ENCODE measurements at places on chromosomes 4 and X.

GRCh38 chr4:7949759-7950158, 10.1 kb upstream of the AFAP1 start:
- DNase-seq = no peak

DNA sequence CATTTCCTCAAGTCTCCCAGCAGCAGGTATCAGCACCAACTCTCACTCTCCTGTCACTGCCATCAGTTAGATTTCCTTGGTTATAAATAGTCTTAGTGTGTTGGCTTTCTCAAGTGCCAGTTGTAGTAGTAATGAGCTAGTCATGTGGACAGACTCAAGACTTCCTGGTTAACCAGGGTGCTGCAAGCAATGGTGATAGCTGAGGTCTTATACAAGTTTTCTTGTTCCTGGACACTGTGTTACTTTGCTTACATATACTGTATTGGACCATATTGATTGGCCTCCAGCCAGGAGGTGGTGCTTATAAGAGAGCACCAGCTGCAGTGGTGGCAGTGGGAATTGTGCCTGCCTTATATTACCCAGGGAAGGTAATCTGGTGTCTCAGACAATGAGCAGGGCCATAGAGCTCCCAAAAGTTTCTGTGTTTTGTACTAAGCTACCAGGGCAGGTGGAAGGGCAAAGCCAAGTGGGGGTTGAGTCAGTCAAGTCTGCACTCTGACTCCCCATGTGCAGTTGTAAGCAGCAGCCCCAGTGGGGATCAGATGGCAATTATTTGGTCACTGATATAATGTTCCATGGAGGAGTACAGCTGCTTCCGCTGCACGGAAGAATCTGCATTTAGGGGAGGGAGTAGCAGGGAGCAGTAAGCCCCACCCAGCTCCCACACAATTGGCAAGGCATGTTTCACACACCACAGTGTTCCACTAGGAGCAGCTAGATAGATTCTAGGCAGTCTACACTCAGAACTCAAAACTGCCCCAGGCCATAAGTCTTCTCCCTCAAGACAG, 24.1 kb upstream of the ZDHHC15 start:
- no peak for DNase-seq

- no peak for DNase-seq
Measured at GRCh38 chr4:79759793-79760192, 313.2 kb downstream of the ANTXR2 start.

DNA sequence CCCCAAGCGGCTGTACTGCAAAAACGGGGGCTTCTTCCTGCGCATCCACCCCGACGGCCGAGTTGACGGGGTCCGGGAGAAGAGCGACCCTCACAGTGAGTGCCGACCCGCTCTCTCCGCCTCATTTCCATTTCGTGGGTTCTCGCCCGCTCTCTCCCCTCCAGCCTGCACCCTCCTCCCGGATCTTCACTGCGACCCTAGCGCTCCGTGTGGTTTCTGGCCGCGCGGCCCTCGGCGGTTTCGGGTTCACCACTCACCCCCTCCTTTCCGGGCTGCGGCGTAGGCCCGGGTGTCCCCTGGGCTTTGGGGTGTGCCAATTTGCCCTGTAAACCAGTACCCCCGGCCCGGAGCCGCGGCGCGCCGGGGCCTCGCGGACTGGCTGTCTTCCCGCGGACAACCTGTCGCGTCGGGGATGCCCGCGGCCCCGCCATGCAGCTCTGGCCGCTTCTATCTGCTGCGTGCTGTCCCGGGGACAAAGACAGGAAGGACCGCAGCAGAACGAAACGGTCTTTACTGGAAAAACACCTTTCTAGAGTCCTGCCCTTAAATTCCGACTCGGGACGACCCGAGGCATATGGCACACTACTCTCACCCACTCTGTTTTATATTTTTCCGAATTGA, 737 bp downstream of the FGF2 start:
- DNase-seq = peak; percentile 35

- no peak for DNase-seq
Measured at GRCh38 chrX:74922922-74923543, 2.2 kb downstream of the NEXMIF start.

GRCh38 chrX:54785901-54786300, 12.2 kb downstream of the ITIH6 start:
- no peak for DNase-seq

GRCh38 chrX:24268786-24269185, 45.1 kb downstream of the SUPT20HL2 start:
- DNase-seq = no peak

GRCh38 chrX:112247714-112248113, 165.1 kb upstream of the TRPC5 start:
- no peak for DNase-seq

DNA sequence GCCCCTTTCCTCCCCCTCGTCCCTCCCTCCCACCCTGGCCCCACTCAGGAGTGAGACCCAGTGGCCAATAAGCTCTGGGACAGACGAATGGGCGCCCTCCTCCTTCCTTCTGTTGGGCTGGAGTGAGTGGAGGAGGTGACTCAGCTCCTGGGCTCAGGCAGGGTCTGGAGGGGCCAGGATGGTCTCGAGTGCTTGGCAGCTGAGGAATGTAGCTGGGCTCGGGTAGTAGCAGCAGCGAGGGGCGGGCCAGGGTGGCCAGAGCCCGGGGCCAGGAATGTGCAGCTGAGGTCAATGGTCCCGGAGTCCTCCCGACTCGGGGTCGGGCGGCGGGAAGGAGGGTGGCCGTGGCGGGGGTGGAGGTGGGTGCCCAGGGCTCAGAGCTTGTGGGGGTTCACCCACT, 15.0 kb downstream of the G6PD start:
- DNase-seq = no peak

GRCh38 chr4:80461412-80461811, 125.9 kb downstream of the CFAP299 start:
- DNase-seq = no peak

DNA sequence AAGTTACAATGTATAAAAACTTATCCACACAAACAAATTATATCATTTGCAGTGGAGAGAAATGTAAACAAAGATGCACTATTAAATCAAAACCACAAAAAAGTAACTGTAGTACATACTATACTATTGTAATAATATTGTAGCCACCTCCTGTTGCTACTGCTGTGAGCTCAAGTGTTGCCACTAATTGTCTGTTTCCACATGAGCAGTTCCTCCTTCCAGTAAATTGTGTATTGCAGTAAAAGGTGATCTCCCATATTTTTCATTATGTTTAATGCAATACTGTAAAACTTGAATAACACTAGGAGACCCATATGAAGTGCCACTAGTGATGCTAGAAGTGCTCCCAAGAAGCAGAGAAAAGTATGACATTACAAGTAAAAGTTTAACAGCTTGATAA, 11.7 kb downstream of the LIN54 start:
- no peak for DNase-seq

- DNase-seq = no peak
Measured at GRCh38 chrX:49934729-49935128, 12.3 kb downstream of the CLCN5 start.

- no peak for DNase-seq
Measured at GRCh38 chr4:123843137-123843536, 446.5 kb downstream of the SPRY1 start.

DNA sequence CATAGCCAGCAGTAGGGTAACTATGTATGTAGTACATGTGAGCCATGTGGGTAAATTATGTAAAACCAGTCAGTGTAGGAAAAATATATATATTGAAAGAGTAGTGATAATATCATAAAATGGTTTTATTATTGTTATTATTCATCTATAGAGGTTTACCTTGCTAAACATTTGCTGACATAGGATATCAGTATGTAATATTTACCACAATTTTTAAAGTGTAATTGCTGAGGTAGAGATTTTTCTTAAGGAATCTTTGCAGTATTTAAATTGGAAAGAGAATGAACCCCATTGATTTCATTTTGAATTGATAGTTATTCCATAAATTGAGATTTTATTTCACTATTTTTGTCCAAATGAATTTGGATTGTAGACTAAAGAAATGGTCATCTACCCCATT, 27.1 kb downstream of the SLAIN2 start:
- no peak for DNase-seq

GRCh38 chrX:29862126-29862677, 353.2 kb upstream of the MAGEB2 start:
- no peak for DNase-seq

GRCh38 chrX:20515841-20516461, 249.2 kb upstream of the RPS6KA3 start:
- no peak for DNase-seq

GRCh38 chr4:159150396-159150795, 47.5 kb downstream of the RAPGEF2 start:
- no peak for DNase-seq

DNA sequence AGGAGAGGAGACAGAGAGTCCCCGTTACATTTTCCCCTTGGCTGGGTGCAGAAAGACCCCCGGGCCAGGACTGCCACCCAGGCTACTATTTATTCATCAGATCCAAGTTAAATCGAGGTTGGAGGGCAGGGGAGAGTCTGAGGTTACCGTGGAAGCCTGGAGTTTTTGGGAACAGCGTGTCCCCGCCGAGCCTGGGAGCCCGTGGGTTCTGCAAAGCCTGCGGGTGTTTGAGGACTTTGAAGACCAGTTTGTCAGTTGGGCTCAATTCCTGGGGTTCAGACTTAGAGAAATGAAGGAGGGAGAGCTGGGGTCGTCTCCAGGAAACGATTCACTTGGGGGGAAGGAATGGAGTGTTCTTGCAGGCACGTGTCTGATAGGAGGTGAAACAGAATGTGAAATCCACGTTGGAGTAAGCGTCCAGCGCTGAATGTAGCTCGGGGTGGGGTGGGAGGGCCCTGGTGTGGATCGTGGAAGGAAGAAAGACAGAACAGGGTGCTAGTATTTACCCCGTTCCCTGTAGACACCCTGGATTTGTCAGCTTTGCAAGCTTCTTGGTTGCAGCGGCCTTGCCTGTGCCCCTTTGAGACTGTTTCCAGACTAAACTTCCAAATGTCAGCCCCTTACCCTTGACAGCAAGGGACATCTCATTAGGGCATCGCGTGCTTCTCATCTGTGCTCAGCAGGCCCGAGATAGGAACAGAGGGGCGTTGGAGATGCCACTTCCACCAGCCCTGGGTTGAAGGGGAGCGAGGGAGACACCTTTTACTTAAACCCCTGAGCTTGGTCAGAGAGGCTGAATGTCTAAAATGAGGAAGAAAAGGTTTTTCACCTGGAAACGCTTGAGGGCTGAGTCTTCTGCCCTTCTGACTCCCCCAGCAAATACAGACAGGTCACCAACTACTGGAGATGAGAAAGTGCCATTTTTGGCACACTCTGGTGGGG, 2.7 kb downstream of the SHOX start:
- DNase-seq = no peak

DNA sequence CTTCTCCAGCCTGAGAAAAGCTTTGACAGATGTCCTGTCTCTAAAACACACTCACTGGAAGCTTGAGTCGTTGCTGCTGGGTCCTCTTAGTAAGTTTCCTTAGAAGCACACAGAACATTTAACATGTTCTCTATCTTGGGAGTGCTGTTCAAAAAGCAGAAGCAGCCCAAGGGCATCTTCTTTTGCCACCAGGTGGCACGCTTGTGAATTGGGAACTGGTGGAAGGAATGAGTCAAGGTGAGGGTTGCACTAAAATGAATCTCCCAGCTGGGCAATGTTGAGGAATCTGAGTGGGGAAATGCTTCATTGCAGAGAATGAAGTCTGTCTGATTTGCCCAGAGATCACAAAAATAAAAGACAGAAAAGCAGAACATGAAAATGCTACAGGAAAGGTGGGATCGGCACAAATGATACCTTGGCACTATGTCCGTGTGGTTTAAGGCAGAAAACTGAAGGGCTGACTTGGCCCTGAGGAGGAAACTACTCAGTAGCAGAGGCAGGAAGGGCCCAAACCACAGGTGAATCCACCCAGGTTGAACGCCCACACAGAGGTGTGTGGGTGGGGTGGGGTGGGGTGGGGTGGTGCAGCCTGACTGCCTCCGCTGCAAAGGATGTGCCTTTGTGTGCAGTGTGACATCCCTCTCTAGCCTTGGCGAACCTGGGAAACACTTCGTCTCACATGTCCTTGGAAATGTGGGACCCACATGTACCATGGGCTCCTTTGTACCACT, 26.0 kb downstream of the KIT start:
- peak; percentile 50 for DNase-seq

GRCh38 chr4:14177987-14178386, 550.5 kb upstream of the BOD1L1 start:
- DNase-seq = no peak

DNA sequence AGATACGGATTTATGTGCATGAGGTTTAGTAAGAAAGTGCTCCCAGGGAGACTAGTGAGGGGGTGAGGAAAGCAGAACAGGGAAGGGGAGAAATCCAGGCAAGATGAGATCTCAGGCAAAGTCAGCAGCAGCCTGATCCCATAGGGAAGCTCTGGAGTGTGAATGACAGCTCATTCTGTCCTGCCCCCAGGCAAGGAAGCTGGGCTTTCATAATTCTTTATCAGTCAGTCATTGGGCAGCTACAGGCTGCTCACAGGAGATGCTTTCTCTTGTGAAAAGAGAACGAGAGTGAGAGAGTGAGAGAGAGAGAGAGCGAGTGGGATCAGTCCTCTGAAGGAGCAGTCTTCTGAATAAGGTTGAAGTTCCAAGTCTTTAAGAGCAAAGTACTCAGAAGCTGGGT, 48.1 kb downstream of the SRPX start:
- DNase-seq = no peak

DNA sequence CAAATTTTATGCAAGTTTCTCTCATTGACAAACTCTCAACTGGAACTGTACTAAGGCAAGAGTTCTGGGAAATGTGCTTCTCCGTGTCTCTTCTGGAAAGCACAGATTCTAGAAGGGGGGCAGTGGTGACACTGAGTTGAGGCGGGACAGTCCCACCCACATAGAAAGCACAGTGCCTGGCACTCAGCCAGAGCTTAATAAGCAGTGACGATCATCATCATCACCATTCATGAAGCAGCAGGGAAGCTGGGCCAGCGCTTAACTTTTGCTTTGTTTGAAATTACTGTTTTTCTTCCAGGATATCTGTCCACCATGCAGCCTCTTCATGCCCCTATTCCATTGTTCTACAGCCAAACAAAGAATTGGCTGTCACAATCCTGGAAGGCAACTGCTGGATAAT, 60.3 kb downstream of the BEND2 start:
- no peak for DNase-seq

DNA sequence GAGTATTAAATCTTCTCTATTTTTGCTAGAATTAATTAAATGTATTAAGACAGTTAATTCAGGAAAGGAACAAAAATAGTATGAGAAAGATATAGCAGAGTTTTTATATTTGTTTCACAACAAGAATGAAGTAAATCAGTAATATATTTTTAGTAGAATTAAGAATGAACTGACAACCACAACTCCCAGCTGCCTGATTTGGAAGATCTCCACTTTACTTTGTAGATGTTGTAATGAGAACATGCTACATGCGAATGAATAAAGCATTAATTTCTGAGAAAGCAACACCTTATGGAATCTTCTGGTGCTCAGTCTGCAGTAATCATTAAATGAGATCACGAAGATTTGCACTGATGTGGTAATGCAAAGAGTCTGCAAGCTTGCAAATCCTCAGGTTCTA, 695.6 kb upstream of the PCDH7 start:
- DNase-seq = no peak

GRCh38 chr4:2365913-2366210, 52.6 kb downstream of the ZFYVE28 start:
- DNase-seq = no peak

GRCh38 chr4:105966051-105966450, 70.8 kb downstream of the NPNT start:
- no peak for DNase-seq

- no peak for DNase-seq
Measured at GRCh38 chr4:71732706-71733105, 51.2 kb downstream of the GC start.

GRCh38 chr4:78312989-78313753, 238.4 kb upstream of the ANXA3 start:
- DNase-seq = no peak

Data from memory B cell (primary cell).